ENCODE measurements at places on chromosomes 2 and 18. TPM values are rescaled to one million over a fixed set of nuclear protein-coding genes. Genes with fewer than 3 reads are reported as not detected.

Gene MDH1B
- 0.19 TPM for total RNA-seq

Gene LONRF2
- 5.9 TPM for total RNA-seq

Gene DLGAP1
- total RNA-seq = 4.2 TPM

Gene DNAH7
- 0.45 TPM for total RNA-seq

Gene CROCC2
- total RNA-seq = not detected

Gene C1QL2
- total RNA-seq = not detected

Gene TCF7L1
- 27.8 TPM for total RNA-seq

Gene DSG1
- not detected for total RNA-seq

Gene SH3RF3
- total RNA-seq = 20.4 TPM

Gene C2orf66
- total RNA-seq = 0.26 TPM

Gene SLC14A1
- total RNA-seq = 1.2 TPM

GRCh38 chr2:171158790-171159371 is 1.8 kb downstream of the TLK1 start:
- DNase-seq = no peak

GRCh38 chr2:239576784-239577685 is 176.2 kb upstream of the HDAC4 start:
- DNase-seq = no peak

- DNase-seq = no peak
These were observed 47.6 kb downstream of the MAPK4 start for GRCh38 chr18:50607378-50607926.

DNA sequence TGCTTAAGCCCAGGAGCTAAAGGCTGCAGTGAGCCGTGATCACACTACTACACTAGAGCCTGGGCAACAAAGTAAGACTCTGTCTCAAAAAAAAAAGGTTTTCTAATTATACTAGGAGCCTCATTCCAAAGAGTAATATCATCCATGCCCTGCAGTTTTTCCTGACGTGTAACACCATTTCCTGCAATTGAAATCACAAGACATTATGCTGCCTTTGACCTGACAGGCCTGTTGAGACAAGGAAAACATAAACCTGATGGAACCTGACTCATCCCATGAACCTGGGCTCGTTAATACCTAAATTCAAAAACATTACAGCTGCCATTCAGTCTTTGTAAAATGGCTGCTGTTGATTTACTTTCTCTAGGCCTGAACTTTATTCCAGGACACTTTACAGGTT is 58.7 kb upstream of the PEX13 start:
- DNase-seq = no peak

DNA sequence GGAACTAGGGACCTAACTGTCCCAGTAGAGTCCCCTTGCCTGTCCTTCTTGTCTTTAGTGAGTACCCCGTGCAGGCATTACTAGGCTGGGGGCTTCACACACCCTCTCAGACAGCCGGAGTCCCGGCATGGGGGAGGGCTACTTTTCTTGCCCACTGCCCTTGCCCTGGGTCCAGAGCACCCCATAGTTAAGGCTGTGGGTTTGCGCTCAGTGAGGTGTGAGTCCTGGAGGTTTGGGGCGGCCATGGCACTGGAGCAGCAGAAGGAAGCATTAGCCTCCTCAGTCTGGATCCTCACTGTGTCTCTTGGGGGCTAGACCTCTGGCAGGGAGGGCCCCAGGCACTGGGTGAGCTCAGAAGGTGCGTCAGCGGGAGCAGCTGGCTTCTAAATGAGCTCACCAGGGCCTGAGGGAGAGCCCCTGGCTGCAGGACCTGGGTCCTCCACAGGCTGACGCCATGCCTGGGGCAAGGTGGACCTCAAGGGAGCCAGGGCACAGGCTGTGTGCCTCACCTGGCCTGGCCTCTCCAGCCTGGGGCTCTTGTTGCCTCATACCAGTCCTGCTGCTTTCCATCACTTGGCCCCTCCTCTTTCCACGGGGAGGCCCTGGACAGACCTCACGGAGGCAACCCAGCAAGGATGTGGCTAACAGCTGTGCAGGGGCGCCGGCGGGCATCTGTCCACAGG is 27.4 kb downstream of the HS6ST1 start:
- no peak for DNase-seq

DNA sequence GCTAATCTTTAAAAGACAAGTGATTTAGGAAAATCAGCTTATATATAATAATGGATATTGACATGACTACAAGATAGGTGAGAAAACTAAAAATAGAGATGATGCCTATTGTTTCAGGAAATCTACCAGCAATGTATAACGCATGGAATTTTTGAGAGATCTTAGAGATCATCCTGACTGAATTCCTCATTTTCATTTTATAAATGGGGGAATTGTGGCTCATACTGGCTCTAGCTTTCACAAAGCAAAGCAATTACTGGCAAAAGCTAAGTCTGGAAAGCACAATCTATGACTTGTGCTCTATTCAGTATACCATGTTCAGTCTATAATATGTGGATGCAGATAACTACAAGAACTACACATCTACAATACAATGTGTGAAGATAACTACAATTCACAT is 51.9 kb upstream of the FANCL start:
- DNase-seq = no peak

GRCh38 chr2:240964704-240965295 is 33.6 kb upstream of the SNED1 start:
- DNase-seq = peak; percentile 82

- no peak for DNase-seq
These were observed 593.1 kb downstream of the RNF144A start for GRCh38 chr2:7510353-7510752.

- DNase-seq = no peak
These were observed 70.6 kb downstream of the B3GNT2 start for GRCh38 chr2:62266433-62267038.

GRCh38 chr2:162462911-162463310 is 119.0 kb downstream of the GCA start:
- no peak for DNase-seq

GRCh38 chr2:17959833-17960232 is 81.4 kb downstream of the KCNS3 start:
- no peak for DNase-seq

- no peak for DNase-seq
These were observed 31.0 kb downstream of the TANC1 start for GRCh38 chr2:158999458-158999857.

GRCh38 chr2:39666491-39667101 is 879 bp downstream of the TMEM178A start:
- no peak for DNase-seq

GRCh38 chr2:172917716-172918115 is 157.9 kb upstream of the MAP3K20 start:
- DNase-seq = no peak

GRCh38 chr2:72815655-72816278 is 10.1 kb downstream of the EXOC6B start:
- no peak for DNase-seq

- DNase-seq = no peak
These were observed 84.9 kb downstream of the CMPK2 start for GRCh38 chr2:6780765-6781274.

- DNase-seq = no peak
These were observed 24.1 kb downstream of the IGFBP2 start for GRCh38 chr2:216657086-216657855.

DNA sequence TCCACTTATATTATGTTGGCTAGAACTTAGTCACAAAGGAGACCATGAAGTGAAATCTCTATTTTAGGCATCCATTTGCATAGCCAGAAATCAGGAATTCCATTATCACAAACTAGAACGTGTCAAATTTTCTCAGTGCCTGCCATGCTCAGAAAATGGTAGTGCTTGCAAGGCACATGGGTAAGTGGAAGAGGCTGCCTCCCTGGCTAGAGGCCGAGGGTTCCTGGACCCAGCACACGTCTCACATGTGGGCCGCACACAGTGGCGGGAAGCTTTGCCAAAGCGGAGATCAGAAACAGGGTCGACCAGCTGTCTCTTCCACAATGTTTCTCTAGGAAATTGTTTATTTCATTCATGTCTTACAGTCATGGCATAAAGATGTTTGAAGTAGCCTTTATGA is 42.3 kb downstream of the TRAF3IP1 start:
- no peak for DNase-seq

- DNase-seq = no peak
These were observed 483.3 kb downstream of the PLCL1 start for GRCh38 chr2:198287706-198288105.

DNA sequence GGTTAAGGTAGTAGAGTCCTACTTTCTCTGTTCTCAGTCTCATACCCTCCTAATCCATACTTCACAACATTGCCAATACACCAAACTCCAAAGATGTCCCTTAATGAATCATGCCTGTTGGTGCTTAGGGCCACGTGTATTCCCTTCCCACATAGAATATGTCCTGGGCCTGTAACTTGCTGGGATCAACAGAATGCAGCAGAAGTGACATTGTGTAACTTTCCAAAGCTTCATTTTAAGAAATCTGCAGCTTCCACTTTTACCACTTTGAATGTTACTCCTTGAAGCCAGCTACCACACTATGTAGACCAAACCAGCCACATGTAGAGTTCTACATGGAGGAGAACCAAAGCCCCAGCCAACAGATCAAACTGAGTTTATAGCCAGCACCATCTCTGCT is 58.5 kb upstream of the ARHGAP15 start:
- no peak for DNase-seq

GRCh38 chr2:226185616-226186211 is 613.9 kb downstream of the IRS1 start:
- no peak for DNase-seq

DNA sequence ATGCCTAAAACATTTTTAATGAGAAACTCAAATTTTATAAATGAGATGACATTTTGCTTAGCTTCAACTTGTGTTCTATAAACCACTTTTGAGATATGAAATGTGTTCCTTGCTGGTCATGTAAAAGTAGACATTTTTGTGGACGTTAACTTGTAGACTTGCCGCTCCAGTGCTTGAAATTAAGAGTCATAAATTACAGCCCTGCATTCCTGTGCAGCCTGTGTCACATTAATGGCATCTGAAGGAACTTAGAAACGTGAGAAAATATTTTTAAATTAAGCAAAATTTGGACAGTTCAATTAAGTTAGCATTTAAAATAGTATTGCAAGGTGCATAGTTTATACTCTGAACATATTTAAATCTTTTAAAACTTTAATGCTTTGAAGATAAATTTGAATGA is 98.3 kb upstream of the LDLRAD4 start:
- DNase-seq = no peak

- no peak for DNase-seq
These were observed 19.5 kb downstream of the CNOT11 start for GRCh38 chr2:101272045-101272784.

DNA sequence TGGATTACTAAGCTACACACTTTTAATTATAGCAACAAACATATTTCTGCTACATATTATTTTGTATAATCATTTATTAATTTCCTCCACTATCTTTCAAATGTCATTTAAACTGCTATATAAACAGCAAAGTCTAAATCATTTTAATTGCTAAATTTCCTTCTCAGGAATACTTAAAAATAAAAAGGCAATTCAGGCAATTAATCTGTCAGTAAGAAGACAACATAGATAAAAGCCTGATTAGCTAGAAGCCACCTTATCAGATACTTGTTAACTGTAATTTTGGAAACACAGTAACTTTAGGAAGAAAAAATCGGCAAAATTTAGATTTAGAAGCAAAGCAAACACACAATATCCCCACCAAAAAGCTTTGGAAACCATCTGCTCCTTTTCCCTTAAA is 188.2 kb upstream of the ZNF804A start:
- DNase-seq = no peak

GRCh38 chr2:180058993-180059392 is 51.9 kb upstream of the CWC22 start:
- DNase-seq = no peak

GRCh38 chr2:12854001-12854530 is 137.3 kb downstream of the TRIB2 start:
- DNase-seq = no peak

DNA sequence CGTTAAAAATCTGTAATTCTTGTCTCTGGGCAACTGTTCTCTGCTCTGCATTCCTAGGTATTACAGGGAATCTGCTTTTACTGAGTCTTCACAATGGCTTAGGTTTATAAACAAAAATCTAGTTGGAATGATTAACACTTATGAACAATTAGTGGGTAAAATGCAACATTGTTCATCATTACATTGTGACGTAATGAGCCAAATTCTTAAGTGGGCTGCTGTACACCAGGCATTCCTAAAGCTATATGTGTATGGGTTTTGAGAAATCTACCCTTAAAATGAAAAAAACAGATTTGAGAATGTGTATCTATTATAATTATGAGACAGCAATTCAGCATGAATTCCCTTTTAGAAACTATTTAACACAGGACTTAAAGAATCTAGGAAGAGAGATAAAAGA is 41.5 kb upstream of the ERBB4 start:
- no peak for DNase-seq

DNA sequence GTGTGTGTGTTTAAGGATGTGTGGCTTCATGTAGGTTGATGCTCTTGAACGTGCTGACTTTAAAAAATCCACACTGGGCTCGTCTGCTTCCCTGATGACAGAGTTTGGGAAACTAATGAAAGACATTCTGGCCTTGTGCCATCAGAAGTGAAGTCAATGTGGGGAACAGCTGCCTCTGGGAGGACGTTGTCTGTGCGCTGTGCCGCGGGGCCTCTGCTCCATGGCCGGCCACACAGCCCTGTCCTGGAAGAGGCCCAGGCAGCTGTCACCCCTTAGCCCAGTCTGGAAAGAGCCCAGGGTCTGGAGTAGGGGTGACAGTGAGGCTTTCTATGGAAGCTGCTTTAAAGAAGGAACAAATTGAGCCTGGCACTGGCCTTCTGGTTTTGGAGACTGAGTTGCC is 155.8 kb downstream of the SH3RF3 start:
- DNase-seq = no peak
